Esophagus muscularis mucosa (tissue), 4 donors: ENCODE measurements at places on chromosomes 2 and 18. TPM values are rescaled to one million over a fixed set of nuclear protein-coding genes. Genes with fewer than 3 reads are reported as not detected.

DNA sequence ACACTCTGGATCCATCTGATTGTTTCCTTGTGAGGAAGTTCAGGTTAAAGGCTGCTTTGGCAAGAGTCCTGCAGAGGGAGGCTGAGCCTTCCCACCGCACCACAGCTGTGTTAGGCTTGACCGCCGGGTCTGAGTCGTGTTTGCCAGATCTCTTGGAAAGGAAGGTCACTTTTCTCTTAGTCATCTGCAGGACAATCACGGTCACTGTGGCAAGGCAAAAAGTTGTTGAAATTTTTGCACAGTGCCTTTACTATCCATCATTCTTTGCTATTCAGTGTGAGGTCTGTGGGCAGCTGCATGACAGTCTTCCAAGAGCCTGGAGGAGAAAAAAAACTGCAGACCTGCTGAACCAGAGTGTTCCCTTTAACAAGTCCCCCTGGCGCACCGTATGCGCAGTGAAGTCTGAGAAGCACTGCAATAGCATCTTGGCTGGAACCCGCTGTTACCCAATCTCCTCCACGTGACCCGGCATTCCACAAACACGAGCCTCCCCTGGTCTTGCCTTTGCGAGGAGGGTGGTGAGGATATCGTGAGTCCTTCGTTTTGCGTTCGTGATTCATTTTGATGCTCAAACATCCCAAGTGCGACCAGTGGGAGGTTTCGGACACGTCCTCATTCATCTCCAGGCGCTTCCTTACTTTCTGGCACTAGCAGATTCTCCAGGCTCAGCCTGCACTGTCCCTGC lies 23.0 kb downstream of the BIN1 start:
- peak; percentile 96 for DNase-seq
- no peak overlapping the region for H3K4me3 ChIP-seq
- peak overlapping the region; percentile 80 for H3K27ac ChIP-seq
- H3K27me3 ChIP-seq = no peaks in the 10 kb centered on the region

The SNTG2 gene
- 3.8 TPM for total RNA-seq

The TCF7L1 gene
- total RNA-seq = 8.7 TPM

The TGFA gene
- total RNA-seq = 0.84 TPM

The TSN gene
- 33.6 TPM for total RNA-seq
